AML-193 (cell line): ENCODE measurements at places on chromosomes 6 and 20.

DNA sequence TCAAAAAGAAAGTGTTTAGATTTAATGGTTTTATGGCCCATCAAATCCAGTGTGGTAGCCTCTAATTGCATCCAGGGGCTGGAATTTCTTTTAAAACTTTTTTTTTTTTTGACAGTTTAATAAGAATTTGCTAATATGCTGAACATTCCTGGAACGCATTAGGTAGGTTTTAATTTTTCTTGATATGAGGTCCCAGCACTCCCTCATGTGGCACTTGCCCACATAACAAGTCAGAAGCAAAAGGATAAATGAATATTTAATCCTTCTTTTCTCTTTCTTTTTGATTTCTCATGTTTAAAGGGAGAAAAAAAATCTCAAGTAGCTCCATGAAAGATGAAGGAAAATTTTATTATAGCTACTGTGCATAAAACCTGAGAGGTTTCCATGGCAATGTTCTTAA, 13.5 kb downstream of the HAO1 start:
- DNase-seq, result peak; percentile 12

DNA sequence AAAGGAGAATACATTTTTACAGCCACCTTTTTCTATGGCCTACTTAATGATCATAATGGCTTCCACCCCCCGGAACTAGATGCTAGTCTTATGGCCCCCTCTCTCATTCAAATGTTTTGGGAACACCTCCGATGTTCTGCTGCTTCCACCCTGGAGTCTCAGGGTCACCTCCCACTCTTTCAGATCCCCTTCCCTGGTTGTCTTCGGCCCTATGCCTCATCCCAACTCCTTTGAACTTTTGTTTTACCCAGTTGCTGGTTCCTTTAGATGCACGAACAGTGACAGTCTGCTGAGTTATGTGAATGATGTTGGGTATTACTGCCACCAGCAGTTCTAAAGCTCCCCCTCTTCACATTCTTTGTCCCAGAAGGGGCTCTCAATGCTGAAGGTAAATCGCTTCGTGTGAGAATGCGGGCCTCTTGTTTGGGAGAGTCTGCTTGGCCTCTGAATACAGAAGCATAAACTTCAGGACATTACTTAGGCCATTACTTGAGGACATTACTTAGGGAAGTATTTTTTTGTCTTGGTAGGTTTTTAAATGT, 309.1 kb downstream of the SOX4 start:
- DNase-seq, result no peak

- no peak for DNase-seq
These were observed 103.1 kb downstream of the QRSL1 start for GRCh38 chr6:106732376-106732940.

DNA sequence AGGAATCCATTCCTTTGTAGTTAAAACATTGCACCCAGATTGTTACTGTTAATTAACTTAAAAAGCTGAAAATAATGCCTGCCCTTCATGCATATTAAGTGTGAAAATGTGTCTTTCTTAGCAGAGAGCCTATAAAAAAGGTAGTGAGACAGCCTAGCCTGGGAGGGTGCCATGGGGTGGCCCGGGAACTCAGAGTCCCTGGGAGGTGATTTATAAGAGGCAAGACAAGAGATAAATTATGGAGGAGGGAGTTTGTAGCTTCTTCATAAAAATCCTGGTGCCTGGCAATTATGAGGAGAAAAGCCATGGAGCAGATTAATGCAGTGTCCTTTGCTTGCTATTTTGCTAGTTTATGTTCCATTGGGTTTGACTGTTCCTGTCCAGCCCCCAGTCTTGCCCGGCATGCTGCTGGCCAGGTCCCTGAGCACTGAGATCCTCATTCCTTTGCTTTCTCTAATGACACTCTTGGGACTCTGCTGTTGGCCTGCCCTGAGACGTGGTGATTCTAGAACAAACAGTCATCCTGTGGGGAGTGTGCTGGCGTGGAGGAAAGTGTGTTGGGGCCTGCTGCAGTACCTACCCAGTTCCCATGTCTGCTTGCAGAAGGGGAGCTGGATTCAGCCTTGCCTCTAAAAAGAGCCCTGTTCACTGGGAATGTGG, 4.2 kb downstream of the MLN start:
- DNase-seq, result no peak

GRCh38 chr20:15310361-15310760, 972.9 kb upstream of the FLRT3 start:
- peak; percentile 61 for DNase-seq

- DNase-seq, result no peak
These were observed 246.2 kb upstream of the NRSN1 start for GRCh38 chr6:23879816-23880215.

GRCh38 chr20:38217791-38218565, 42.6 kb downstream of the KIAA1755 start:
- no peak for DNase-seq

- no peak for DNase-seq
These were observed 243.7 kb downstream of the MYLK4 start for GRCh38 chr6:2507016-2507415.

DNA sequence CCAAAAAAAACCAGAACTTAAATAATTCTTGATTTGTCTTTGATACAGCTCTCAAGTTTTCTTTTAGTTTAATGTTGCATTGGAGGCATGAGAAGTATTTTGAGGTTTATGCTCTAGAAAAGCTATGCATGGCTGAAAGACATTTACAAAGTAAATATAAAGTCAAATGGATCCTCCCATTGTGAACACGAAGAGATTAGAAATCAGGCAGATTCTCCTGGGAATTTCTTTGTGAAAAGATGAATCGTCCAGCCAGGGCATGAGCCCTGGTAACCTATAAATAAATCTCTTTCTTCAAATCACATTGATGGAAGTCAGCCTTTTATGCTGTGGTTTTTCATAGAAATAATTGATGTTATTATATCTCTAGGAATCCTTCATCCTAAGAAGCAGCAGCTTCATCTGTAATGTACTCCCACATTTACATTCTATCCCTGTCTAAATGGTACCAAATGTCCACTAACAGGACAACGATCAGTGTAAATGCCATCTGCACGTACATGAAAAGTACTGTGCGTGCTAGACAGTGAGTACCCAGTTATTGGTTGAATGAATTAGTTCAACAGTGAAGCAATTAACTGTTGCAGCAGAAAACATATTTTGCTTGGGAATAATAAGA, 143.6 kb downstream of the ALDH8A1 start:
- no peak for DNase-seq

DNA sequence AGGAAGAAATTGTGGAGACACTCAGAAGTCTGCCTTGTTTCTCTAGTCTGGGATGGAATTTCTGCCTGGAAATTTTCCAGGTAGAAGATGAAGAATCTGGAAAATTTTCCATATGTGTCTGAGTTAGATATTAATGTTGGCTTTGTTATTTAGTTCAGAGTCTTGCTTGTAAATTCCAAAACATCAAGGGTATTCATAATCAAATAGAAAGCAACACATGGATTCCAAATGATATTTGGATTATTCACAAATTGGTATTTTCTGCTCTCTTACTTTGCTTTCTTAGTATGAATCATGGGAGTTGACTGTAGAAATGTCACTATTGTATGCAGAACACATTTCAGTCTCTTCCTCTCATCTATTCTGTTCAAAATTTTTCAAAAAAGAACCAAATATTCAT, 116.0 kb downstream of the GRIK2 start:
- DNase-seq, result no peak

DNA sequence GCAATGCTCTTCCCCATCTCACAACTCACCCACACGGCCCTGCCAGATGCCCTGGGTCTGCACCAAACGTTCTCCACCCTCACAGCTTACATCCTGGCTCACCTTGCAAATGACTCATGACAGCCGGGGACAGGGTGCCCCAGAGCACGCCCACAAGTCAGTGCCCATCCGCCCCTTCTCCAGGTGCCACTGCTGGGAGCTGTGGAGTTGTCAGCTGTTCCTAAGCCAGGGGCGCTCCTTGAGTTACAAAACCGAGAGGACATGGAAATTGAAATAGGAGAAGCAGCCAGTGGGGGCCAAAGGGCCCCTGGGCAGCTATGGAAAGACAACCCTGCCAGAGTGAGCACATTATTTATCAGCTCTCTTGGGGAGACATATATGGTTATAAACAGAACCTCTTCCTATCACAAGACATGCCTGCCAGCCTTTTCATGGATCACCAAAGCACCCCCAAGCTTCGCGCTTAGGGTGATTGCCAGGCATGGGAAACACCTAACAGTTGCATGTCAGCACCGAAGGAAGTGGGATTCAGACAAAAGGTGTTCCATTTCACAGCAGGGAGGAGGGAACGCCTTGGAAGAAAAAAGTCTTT, 236.8 kb downstream of the LY86 start:
- no peak for DNase-seq

DNA sequence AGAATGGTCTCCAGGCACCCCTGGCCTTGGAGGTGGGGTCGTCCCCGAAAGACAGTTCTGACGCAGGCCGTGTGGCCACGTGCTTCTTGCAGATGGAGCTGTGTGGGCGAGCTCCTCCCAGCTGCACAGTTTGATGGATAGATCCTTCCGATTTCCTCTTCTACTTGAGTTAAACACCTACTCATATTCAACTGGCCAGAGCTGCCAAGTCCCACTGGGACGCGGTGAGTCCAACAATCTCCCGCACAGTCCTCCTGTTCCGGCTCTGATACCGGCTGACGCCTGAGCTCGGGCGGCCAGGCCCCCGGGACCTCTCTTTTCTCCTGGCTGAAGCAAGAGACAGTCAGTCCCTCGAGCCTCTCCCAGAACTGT, 57.9 kb upstream of the DACT2 start:
- no peak for DNase-seq

DNA sequence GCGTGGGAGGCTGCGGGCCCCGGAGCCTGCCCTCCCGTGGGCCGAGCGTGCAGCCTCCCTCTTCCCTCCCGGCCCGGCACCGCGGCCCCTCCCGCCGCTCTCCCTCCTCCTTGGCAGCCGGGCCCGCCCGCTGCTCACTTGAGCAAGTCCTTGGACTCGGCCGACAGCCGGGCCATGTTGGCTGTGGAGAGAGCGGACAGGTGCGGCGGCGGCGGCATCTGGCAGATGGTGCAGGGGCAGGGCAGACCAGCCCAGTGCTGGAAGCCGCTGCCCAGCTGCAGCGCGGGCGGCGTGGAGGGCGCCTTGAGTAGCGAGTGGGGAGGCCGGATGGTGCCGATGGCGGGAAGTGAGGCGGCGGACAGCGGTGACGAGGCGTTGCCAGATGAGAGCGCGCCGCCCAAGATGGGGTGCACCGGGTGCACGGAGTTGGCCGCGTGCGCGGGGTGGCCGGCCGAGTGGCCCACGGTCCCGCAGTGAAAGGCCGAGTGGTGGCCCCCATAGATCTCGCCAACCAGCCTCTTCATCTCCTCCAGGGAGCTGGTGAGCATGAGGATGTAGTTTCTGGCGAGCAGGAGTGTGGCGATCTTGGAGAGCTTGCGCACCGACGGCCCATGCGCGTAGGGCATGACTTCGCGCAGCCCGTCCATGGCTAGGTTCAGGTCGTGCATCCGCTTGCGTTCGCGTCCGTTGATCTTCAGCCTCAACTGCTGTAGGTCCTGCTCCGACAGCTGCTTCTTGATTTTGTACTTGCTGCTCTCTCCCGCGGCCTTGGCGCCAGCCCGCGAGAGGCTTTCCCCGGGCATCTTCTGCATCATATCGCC, 766 bp downstream of the OLIG3 start:
- DNase-seq, result no peak
